Chondrocyte (in vitro differentiated cells): ENCODE measurements at places on chromosomes 1 and 21.

DNA sequence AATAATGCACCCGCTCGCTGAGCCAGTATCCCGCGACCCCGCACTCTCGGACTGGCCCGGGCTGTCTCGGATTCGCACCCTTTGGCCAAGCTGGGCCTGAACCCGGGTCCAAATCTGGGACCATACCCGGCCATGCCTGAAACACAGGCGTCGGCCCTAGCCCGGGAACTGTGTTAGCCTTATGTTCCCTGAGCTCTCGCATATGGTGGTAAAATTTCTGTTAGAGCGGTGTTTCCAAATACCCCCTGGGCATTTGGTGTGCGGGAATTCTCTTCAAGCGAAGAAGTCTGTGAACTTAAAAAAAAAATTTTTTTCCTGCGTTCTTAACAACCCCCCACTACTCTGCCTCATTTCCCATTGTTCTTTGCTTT, 3.1 kb downstream of the RNF220 start:
- DNase-seq, result no peak

- DNase-seq, result no peak
These were observed 430.8 kb downstream of the PLPP3 start for GRCh38 chr1:56148326-56149193.

DNA sequence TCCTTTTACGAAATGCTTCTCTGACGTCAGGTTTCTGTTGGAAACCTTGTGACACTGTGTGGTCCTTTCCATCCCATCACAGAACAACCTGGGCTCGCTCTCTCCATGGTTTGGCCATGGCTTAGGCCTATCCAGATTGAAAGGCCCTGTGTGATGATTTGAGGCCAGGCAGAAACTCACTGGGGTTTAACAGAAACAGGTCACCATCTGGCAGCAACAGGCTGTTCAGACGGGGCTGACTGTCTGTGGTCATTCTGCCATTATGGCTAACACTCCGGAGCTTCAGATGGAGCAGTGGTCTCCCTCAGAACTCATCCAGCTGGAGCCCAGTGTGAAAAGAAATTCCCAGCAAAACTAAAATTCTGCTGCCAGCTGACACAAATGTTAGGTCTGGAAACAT, 9.3 kb downstream of the PLEKHM2 start:
- no peak for DNase-seq

- DNase-seq, result no peak
These were observed 273.7 kb downstream of the NTNG1 start for GRCh38 chr1:107414550-107414949.

DNA sequence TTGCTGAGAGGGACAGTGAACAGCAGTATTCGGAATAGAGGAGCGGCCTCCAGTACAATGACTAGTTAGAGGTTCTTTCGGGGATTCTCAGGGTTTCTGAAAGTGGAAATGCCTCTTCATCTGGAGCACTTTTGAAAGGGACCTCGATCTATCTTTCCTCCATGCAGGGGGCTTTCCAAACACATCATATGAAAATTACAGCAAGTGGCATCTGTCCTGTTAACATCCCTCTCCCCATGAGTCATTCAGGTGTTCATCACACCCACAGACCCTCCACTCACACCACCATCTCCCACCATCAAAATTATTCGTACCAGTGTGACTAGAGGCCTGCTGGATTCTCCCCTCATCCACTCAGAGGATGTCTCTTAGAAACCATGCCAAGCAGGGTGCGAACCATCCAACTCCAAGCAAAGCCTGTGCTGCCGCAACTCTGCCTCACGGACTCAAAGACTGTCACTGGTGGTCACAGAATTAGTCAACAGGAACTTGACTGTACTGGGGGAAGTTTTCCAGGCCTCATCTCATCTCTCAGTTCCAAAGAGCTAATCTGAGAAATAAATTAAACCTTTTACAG, 211.1 kb downstream of the MRPL39 start:
- DNase-seq, result no peak

GRCh38 chr21:32096411-32096810, 182.4 kb downstream of the MIS18A start:
- DNase-seq, result no peak

DNA sequence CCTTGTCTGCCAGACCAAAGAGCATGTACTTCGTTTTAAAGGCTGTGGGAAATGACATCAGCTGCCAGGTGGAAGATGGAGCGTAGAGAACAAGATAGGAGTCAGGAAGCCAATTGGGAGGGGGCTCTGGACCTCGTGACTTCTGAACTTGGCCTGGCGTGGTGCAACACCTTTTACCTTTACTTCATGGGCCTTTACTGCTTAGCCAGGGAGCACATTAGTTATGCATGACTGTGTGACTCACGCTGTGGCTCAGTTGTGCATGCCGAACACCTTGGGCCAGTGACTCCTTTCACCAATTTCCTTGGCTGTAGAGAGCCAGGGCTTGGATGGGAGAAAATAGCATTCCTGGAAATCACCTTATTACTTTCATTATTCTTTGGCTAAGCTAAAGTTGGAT, 7.2 kb downstream of the XCL1 start:
- DNase-seq, result no peak

- DNase-seq, result no peak
These were observed 307.2 kb downstream of the HHIPL2 start for GRCh38 chr1:222240536-222241181.
